Stimulated activated CD8-positive, alpha-beta memory T cell treated with anti-CD3 and anti-CD28 coated beads, Interleukin-4, amount 100 ng/mL, for 4 hours (primary cell): ENCODE measurements at places on chromosomes 12 and 14.

DNA sequence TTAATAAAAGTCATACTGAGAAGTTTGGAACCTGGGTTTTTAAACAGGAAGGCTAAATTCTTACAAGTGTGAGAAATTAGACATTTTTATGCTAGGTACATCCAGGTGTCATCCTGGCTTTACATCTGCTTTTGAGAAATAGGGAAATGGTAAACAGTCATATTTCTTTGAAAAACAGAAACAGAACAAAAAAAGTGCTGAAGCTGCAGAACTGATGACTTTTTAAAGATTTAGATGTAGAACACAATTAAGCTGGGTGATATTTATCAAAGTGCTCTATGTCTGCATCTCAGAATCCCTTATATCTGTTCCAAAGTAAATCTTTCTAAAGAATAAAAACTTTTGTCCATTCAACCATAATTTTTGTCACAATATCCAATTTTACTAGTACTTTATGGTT, 282.9 kb upstream of the ATXN7L3B start:
- DNase-seq = no peak

GRCh38 chr14:42460673-42461072, 854.0 kb downstream of the LRFN5 start:
- no peak for DNase-seq

DNA sequence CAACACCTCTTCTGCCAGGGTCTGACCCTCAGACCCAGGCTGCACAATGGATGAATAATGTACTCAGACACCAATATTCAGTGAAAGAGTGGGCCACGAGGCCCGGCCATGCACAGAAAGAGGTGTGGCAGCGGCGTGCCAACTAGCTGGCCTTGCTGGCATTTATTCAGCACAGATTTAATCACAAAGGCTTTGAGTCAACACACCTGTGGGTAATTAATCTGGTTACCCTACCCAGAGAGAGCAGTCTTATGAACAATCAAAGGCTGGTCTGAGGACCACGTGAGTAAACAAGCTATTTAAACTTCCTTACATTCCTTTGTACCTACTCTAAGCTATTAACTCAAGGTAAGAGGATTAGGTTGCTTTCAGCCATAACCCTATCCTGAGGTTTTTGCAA, 324.8 kb downstream of the C12orf50 start:
- DNase-seq = no peak

DNA sequence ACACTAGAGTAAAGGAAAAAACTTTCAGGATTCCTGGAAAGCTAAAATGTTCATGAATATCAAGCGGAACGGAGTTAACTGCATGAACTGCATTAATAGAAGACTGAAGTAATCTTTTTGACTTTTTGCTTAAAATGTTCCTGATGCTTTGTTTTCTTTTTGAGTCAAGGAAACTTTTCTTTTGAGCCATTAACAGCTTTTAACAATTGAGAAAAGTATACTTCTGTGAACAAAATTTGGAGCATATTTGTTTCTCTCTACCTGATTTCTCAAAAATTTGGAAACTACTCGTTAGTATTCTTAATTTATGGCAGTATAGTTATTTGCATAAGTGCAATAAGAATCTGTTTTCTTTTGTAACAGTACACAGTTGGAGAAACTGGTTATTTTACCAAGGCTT, 78.5 kb downstream of the CALM1 start:
- no peak for DNase-seq

DNA sequence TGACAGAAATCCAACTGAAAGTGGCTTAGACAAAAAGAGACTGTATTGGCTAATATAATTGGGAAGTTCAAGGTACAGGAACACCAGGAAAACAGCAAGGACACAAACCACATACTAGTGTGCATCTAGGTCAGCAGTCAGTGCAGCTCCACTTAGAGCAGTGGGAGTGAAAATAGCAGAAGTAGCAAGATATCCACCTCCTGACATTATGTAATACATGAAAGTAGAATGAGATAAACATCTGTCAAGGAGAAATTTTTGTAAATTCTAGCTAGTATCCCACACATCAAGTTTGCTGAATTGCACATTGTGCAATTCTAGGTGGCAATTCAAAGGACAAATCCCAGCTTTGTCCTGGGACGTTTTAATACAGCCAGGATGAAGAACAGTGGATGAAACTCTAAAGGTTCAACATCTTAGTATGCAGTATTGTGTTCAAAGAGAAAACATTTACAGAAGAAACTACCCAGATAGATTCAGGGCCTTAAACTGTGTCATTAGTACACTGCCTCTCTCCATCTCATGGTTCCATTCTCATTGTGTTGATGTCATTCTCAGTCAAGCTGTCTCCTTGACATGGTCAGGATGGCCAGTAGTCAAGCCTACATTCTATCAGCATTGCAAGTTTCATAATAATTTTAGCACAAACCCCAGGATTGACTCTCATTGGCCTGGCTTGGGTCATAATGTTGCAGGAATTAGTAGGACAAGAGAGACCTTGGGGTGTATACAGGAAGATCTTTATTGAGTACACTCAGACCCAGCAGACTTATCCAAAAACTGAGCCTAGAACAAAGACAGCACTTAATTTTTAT, 56.8 kb downstream of the SDR9C7 start:
- DNase-seq = no peak

DNA sequence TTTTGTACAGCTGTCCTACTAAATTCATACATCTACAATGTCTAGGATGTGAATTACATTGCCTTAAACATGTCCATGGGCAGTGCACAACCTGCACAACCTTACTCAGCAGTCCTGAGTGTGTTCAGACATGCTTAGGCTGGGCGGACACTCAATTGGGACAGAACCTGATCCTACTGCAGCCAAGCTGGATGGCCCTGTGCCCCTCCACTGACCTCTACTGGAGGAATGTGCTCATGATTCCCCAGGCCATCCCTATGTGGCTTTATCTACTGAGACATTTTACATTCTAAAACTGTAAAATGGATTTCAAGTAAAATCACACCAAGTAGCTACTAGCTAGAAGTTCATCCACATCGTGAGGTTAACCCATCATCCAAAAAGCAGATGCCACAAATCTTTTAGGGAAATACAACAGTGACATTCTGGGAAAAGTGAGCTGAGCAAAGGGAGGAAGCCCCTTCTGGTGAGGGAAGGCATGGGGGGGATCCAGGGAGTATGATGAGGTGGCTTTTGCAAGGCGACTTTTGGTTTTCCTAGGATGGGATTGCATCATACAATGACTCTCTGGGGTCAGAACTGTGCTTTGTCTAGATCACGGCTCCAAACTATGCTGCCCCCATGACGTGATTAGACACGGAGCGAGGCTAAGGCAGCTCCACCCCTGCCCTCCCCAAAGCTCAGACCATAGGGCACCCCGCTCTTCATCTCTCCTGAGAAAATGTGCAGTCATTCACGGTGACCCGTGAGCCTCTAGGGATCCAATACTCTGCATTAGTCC, 911.7 kb upstream of the TMEM132C start:
- no peak for DNase-seq

GRCh38 chr12:112005419-112006395, 7.3 kb downstream of the TMEM116 start:
- DNase-seq = no peak

GRCh38 chr12:41058266-41058665, 129.9 kb upstream of the PDZRN4 start:
- DNase-seq = no peak

GRCh38 chr12:104974626-104975290, 11.4 kb upstream of the NOPCHAP1 start:
- no peak for DNase-seq

GRCh38 chr12:125989696-125990095, 924.5 kb downstream of the AACS start:
- DNase-seq = no peak

- DNase-seq = no peak
Measured at GRCh38 chr14:59159169-59159568, 29.3 kb upstream of the DAAM1 start.

DNA sequence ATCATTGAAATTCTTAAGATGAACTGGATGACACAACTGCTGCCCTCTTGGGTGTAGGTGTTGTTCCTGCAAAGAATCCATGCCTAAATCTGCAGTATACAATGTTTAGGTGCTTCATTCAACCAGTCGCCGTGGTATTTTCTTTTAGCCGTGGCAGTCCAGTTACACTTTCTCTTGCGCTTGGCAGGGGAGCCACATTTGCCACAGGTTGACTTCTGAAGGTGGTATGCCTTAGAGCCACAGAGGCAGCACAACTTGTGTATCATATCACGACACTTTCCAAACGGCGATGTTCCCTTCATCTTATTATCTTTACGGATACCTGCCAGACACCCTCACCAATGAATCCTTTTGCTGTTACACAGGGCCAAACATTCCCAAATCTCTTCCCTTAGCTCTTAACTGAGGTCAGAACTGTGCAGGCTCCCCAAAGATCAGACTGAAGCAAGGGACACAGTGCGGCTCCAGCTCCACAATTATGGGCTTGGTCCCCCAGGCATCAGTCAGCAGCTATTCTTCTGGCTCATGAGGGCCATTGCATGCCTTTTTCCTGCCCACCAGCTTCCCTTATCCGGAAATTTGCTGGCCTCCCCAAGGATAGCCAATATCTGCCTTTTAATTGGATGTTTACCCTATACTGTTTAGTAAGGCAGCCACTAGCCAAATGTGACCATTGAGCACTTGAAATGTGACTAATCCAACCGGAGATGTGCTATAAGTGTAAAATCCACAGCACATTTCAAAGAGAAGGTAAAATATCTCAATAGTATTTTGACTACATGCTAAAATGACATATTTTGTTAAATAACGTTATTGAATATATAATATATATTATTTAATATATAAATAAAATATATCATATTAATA, 50.7 kb downstream of the SENP1 start:
- no peak for DNase-seq

GRCh38 chr14:57760896-57761295, 105.0 kb downstream of the SLC35F4 start:
- DNase-seq = no peak

DNA sequence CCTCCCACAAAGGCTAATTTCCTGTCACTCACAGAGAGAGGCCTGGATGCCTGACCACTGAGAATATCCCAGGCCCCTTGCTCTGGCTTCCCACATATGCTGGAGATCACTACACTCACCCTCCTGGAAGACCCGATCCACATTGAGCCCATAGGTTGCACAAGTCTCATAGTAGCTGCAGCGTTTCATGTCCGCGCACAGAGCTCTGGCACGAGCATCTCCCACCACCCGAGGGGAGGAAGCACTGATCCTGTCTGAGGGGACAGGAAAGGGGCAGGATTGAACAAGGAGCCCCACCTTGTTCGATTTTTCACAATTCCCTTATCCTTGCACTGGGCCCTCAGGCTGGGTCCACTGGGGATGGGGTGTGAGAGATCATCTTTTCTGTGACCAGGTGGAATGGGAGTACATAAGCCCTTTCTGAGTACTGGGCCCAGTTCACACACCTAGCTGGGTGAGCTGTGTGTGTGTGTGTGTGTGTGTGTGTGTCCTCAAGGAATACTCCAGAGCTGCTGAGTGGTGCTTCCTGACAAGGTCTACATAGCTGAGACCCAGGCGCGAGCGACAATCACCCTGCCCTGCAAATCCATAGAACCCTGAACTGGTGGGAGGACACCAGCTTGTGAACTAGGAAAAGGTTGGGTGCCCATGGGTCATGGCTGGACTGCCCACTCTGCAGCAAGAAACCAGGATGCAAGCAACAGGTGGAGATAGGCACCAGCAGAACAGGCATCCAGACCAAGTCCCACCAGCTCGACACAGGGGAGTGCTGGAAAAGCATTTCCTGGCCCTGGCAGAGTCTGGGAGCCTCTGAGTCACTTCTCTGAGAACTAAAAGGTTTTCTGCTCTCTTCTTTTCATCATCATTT, 5.6 kb downstream of the AGAP2 start:
- DNase-seq = no peak

GRCh38 chr12:62332598-62332997, 72.4 kb downstream of the USP15 start:
- no peak for DNase-seq

DNA sequence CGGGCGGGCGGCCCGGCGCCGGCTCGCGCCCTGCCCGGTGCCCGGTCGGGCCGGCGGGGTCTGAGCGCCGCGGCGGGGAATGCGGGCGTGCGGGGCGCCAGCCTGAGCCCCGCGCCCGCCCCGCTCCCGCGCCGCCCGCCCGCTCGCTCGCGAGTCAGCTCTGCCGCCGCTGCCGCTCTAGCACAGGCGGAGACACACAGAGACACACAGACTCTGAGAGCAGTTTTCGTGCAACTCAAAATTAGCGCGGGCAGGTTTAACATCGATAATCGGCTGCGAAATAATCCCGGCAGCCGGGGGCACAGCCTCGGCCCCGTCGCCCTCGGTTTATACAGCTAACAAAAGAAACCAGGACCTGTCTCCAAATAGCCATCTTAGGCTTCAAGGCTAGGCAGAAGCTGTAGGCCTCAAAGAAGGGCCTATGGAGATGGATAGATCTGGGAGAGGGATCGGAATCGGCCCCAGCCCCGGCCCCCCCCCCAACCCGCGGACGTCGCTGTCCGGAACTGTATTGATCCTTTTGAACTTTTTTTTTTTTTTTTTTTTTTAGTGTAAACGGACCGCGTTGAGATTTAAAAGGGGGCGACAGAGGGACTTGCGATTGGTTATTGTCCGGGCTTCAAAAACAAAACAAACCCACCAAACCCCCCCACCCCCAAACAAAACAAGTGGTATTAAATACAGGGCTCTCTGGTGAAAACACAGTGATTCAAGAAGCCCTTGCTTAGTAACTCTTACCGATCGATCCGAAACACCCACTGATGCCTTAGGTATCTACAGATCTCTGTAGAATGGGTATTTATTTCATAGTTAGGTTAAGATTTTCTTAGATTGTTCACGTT, 1.1 kb downstream of the ARID2 start:
- peak; percentile 20 for DNase-seq
